ENCODE measurements at places on chromosomes 16 and 17. TPM values are rescaled to one million over a fixed set of nuclear protein-coding genes. Genes with fewer than 3 reads are reported as not detected.

GRCh38 chr17:40025991-40026815, 11.0 kb downstream of the CSF3 start:
- DNase-seq = peak; percentile 90

Gene RFFL
- total RNA-seq = 15.7 TPM

GRCh38 chr17:39080421-39081078, 70.9 kb downstream of the PLXDC1 start:
- DNase-seq = no peak

Gene PRAC2
- total RNA-seq = not detected

Gene CHST6
- 2.4 TPM for total RNA-seq

- no peak for DNase-seq
These were observed 5.7 kb upstream of the PHAF1 start for GRCh38 chr16:67104061-67104460.

DNA sequence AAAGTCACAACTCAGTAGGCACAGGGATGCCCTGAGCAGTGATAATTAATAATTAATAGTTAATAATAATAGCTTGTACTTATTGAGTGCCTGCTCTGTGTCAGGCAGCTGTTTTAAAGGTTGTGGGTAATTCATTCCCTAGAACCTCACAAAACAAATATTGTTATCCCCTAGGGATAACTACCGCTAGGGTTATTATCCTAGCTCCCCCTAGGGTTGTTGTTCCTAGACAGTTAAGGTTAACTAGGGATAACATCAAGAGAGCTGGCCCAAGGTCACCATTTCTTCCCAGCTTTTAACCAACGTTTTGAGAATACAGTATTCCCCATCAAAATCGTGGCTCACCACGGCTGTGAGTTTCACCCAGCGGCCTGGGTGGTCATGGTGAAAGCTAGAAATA, 180.1 kb downstream of the PRKCB start:
- no peak for DNase-seq

DNA sequence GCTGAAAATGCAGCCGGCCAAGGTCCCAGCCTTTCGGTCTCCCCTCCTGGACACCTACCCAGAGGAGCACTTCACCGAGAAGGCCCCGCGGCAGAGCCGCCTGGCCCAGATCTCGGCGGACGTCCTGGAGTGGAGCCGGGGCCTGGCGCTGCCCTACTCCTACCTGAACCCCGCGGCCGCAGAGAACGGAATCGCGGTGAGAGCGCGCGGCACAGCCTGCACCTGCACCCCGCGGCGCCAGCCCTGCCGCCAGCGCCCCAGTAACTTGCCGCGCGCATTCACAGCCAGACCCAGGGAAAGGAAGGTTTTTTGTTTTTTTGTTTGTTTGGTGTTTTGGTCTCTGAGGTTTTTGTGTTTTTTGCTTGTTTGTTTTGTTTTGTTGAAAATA, 15.2 kb downstream of the ALOX12B start:
- no peak for DNase-seq

- no peak for DNase-seq
These were observed 468.0 kb upstream of the RBFOX1 start for GRCh38 chr16:6864671-6865070.

- no peak for DNase-seq
These were observed 826.9 kb upstream of the CDH8 start for GRCh38 chr16:62863139-62863538.

- DNase-seq = no peak
These were observed 51.6 kb upstream of the SREBF1 start for GRCh38 chr17:17888371-17888770.

- no peak for DNase-seq
These were observed 6.3 kb upstream of the KCNG4 start for GRCh38 chr16:84245956-84246678.

DNA sequence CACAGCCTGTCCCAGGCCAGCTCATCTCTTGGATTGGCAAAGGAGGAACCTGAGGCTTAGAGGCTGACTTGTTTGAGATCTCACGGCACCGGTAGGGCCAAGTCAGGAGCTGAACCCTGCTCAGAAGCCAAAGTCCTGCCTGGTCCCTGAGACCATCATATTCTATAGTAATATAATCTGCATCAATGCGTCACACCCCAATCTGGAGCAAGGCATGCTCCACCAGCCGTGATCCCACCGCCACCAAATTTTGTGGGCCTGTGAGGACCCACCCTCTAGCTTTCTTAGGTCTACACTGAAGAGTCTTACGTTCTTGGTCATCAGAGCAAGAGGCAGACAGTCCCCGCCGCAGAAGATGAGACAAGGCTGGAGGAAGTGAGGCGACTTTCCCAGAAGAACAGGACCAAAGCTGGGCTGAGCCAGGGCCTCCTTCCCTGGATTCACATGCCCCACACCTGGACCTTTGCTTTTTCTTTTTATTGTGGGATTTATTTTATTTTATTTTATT, 2.7 kb downstream of the SULT1A1 start:
- no peak for DNase-seq

DNA sequence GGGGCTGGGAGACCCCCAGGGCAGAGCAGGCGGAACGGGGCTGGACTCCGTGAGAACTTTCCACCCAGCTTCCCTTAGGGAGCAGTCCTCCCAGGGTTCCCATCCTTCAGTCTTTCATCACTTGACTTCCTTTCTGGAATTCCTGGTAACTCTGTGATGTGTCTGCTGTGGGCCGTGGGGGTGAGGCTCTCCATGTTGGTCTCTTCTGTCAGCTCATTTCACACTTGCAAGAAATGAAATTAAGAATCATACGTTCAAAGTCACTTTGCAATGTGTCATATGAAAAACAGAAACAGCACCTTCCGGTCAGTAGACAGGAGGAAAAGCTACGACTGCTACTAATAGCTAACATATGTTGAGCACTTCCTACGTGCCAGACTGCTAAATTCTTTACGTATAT, 5.4 kb upstream of the BBS2 start:
- DNase-seq = no peak

Gene TBC1D3G
- total RNA-seq = not detected

DNA sequence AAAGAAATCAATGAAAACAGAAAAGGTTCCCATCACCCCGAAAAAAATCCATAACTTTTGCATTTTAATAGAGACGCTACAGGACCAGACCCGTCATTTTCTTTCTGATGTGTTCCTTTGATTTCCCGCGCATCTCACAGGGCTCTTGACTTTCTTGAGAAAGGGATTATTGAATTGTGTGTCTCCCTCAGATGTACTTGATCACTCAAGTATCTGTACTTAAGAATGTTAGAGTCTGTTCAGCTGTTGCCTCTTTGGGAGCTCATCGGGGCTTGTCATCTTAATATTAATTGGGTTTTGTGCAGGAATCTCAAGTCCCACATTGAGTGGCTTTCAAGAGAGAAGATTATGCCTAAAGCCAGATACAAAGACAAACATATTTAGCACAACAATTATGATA, 606.4 kb upstream of the SALL1 start:
- no peak for DNase-seq

- DNase-seq = peak; percentile 65
These were observed 42.2 kb downstream of the TENT4B start for GRCh38 chr16:50195276-50195675.

- no peak for DNase-seq
These were observed 13.8 kb upstream of the CD79B start for GRCh38 chr17:63945784-63946439.
